ENCODE measurements at places on chromosomes 1 and 21.
A peak's percentile ranks its signal among the peaks of the same experiment; 100 is the strongest.

DNA sequence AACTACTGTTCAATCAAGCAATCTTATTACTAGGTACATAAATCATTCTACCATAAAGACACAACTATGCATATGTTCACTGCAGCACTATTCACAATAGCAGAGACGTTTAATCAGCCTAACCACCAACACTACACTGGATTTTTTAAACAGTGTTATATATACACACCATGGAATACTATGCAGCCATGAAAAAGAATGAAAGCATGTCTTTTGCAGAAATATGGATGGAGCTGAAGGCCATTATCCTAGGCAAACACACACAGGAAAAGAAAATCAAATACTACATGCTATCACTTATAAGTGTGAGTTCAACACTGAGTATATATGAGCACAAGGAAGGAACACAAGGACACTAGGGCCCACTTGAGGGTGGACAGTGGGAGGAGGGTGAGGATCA, 159.2 kb downstream of the DPYD start:
- no peak for DNase-seq

GRCh38 chr21:42231756-42232155, 12.8 kb downstream of the ABCG1 start:
- no peak for DNase-seq

- peak; percentile 51 for DNase-seq
Observed at GRCh38 chr1:1358433-1359271, at the start of gene MXRA8. Gene MXRA8, minus strand, starts transcription at chr1:1358555. Its CDS starts 51 bp downstream, at chr1:1358504.

DNA sequence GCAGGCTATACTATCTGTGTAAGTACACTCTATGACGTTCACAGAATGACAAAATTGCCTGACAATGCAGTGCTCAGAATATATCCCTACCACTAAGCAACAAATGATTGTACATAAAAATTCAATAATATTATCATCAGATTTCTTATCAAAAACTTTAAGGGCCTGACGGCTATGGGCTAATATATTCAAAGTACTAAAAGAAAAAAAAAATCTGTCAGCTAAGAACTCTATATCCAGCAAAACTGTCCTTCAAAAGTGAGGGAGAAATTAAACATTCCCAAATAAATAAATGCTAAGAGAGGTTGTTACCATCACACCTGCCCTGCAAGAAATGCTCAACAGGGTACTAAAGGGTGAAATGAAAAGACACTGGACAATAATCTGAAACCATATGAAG, 127.3 kb downstream of the TM2D1 start:
- DNase-seq: no peak

DNA sequence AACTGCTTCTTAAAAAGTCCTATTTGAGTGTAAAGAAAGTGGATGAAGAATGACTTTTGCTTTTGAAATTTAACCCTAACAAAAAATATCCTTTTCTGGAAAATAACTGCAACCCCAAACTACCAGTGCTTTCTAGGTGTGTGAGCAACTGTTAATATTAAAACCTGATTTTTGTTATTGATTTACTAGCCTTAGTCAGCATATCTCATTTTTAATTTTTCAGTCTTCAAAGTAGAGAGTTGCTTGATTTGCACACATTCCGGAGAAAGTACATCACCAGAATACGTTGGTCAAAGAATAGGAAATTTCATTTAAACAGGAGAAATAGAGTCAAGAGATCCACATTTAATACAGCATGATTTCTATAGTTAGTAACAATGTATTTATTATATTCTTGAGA, 141.8 kb upstream of the ADAMTS5 start:
- no peak for DNase-seq

DNA sequence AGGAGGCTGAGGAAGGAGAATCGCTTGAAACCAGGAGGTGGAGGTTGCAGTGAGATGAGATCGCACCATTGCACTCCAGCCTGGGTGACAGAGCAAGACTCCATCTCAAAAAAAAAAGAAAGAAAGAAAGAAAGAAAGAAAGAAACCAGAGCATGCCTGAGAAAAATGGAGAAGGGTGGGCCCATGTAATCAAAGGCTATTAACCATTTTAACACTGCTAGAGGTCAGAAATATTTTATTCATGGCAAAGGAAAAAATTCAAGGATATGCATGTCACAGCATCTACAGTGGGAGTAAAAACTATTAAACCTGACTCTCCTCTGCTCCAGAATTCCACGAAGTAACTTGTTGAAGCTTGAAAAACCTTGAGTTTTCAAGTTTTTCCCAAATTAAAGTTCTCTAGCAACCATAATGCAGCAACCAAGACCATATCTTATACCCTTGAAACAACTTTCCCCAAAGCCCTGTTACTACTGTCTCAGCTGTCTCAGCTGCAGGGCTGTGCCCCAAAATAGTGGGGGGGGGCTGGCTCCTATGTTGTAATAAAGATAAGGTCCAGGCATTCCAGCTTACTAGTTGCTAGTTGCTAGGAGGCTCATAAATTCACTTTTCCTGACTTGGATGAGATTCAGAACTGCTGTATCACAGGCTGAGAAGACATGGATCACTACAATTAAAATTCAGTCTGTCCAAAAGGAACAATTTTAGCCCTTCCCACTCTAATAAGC, 112.9 kb upstream of the SOD1 start:
- DNase-seq: no peak

DNA sequence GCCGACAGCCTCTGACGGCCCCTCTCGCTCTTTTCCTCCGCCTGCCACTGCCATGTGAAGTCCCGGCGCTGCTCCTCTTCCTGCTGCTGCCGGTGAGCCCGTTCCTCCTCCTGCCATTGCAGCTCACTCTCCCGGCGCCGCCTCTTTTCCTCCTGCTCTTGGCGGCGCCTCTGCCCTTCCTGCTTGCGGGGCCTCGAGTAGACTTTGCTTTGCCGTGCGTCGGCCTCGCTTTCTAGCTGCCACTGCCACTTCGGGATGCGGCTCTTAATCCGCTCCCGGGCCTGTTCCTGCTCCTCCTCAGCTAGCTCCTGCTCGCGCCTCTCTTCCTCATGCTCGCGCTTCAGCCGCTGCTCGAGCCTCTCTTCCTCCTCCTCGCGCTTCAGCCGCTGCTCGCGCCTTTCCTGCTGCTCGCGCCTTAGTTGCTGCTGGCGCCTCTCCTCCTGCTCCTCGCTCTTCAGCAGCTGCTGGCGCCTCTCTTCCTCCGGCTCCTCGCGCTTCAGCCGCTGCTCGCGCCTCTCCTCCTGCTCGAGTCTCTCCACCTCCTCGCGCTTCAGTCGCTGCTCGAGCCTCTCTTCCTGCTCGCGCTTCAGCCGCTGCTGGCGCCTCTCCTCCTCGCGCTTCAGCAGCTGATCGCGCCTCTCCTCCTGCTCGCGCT, 4.3 kb downstream of the TCHH start:
- no peak for DNase-seq

DNA sequence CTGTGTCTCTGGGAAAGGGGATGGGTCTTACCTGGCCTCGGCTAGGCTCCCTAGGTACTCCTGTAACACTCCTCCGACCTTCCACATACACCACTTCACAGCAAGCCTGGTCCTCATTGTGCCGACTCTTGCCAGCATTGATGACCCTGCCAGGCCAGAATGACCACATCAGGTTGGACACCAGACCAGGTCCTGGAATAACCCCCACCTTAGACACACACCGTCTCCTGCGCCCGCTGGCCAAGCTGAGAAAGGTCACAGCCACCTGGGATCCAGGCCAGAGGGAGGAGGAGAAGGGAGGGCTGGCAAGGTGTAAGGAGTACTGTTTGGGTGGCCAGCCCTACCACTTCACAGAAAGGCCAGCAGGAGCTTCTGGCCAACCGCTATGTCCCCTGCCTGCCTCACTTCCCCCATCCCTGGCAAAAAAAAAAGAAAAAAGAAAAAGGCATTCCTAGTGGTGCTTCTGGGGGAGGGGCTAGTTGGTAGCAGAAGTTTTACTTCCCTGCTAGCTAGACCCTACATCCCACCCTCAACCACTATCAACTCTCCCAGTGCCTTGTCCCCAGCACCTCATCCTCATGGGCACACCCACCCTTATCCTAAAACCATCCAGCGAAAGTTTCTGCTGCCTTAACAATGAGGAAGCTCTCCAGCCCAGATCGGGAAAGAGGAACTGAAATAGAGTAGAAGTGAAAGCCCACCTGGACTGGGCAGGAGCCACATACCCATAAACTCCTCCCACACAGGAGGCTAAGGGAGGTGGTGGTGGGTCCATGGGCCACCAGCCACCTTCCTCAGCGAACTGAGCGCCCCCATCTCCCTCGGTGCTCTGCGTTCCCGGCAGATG, 1.4 kb downstream of the PPM1J start:
- no peak for DNase-seq

- DNase-seq: no peak
Observed at GRCh38 chr1:214983126-214983869, 99.2 kb upstream of the KCNK2 start.

DNA sequence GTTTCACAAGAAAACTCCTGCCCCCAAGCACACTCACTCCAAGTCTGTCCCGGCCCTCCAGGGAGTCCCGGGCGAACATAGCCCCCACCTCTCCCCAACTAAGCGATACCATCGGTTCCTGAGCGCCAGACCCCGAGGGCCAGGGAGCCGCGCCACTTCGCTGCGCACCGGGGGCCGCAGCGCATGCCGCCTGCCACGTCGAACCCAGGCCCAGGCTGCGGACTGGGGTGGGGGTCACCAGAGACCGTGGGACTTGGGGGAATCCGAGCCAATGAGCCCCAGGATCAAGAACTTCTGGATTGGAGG, 801 bp downstream of the RSPO1 start:
- DNase-seq: no peak

DNA sequence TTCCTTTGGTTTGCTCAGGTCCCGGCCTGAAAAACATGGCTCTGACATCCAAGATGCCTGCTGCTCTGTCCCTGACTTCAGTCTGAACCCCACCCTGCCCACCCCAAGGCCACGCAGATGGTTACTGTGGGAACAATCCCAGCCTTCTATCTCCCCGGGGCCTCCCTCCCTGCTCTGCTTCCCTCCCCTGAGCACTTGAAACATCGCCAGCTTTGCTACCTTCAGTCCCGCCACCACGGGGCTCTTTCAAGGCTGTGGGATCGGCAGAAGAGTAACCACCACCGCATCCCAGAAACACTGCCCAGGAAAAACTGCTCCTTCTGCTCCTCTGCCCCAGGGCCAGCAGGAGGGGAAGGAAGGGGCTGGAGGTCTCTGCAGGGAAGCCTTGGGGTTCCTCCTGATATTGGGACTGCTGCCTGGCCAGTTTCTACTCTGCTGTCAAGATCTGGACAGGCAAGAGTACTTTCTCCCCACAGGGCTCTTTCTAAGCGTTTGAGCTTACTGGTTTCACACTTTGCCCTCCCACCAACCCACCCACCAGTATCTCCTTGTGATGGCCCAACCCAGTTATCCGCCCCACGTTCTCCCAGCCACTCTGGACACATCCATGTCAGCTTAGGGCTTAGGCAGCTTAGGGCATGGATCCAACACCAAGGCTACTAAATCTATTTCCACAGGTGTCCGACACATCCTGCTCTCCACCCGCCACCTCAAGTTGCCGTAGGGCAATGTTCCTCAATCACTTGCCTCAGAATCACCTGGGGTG, 8.4 kb downstream of the ETNK2 start:
- DNase-seq: no peak

- no peak for DNase-seq
Observed at GRCh38 chr1:93180723-93181613, at the start of gene CCDC18. Gene CCDC18, plus strand, starts transcription at chr1:93180724. Its CDS starts 2,638 bp downstream, at chr1:93183362.

DNA sequence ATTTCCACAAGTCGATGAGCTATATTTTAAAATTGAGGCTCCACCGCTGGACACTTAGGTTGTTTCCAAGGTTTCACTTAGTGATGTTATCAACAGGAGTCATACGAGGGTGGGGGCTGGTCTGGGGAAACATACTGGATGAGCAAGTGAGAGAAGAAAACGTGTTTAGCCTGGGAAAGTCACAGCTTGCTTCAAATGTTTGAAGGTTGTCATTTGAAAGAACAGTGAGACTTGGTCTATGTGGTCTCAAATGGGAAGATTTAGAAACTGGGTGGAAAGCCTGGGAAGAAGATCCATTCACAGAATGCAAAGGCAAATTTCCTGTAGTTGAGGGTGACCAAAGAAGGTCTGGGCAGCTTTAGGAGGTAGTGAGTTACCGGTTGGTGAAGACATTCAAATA, 9.9 kb upstream of the DYRK1A start:
- DNase-seq: no peak

GRCh38 chr1:27070390-27071048, 57.9 kb upstream of the TENT5B start:
- no peak for DNase-seq

DNA sequence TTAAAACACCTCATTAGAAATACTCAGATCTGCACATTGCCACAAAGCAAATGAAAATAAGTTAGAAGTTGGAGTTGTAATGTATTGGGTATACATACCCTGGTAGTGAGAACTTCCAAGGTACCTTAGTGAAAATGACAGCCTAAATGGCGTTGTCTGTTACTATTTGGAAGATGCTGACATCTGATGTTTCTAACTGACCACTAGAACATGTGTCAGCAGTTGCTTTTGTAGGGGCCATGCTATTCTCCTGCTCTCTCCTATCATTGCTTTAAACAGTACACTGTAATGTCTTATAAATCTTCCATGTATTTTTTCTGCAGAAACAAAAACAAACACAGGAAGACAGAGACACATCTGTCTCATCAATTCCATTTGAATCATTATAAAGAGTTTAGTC, 40.1 kb downstream of the LAMC1 start:
- no peak for DNase-seq

GRCh38 chr1:33088119-33088906, 7.4 kb downstream of the AZIN2 start:
- DNase-seq: no peak

DNA sequence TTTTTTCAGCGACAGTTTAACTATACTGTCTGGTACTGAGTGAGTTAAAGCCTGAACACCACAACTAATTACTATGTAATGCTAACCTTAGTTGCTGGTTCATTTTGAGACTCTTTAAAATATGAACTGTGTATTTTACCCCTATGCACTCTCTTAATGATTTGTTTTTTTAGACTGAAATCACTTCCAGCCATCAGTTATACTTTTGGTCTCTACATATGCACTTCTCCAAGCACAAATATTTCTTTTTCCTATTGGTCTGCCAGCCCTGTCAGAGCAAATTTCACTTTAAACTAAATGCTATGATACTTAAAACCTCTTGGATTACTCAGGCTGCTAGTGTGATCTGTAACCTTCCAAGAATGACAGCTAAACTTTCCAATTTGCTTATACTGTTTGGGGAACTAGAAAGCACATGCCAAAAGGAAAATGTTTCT, 38.1 kb upstream of the SCYL3 start:
- no peak for DNase-seq

- no peak for DNase-seq
Observed at GRCh38 chr1:30936541-30937171, 28.1 kb upstream of the SDC3 start.

- no peak for DNase-seq
Observed at GRCh38 chr1:111852261-111852721, 96.6 kb downstream of the DDX20 start.

DNA sequence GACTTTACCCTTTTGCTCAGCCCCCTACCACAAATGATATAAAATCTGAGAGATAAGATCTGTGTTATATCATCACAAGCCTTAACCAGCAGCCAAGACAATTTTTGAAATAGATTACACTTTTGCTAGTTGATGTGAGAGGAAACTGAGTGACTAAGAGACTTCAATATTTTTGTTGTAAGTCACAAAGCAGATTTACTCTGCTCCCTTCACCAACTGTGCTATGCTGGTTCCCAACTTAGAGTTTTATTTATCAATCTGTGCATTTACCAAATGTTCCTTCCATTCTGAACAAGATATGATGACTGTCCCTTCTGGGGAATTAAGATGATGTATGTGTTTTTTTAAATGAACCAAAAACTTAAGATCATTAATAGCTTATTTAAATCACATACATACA, 12.1 kb upstream of the GRIK1 start:
- no peak for DNase-seq
